NCI-H524 (cell line): ENCODE measurements at places on chromosomes 4 and X.

DNA sequence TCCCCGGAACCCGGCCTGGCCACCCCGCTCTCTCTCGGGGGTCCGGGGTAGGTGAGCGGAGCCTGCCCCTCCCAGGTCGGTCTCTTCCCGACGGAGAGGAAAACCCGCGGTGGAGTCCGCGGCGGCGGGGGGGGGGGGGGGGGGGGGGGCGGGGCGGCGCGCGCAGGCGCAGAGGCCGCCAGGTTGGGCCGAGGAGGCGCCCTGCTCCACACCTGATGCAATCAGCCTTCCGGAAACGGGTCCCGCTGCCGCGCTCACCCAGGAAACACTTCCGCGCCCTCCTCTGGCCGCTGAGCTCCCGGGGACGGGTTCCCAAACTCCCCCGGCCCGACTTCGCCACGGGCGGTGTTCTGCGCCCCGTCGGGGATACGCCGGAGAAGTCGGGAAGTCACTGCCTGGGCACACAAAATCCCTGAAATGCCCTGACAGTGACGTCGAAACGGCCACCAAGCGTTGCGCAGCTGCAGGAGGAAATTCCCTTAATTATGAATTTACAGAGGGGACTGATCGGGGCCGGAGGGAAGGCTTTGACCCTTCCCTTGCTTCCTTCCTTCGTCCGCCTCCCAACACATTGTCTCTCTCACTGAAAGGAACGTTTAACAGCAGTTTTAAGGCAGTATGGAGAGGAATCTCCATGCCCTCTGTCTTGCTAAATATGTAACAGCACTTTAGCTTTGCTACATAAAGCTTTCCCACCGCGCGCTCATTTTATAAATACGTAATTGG is 2.1 kb upstream of the APBB2 start:
- peak; percentile 90 for DNase-seq

- DNase-seq, result no peak
Observed at GRCh38 chr4:17515445-17516407, 761 bp downstream of the CLRN2 start.

GRCh38 chrX:38807873-38808272 is 6.6 kb downstream of the MID1IP1 start:
- DNase-seq, result no peak

GRCh38 chrX:96563646-96564045 is 121.0 kb upstream of the DIAPH2 start:
- no peak for DNase-seq

DNA sequence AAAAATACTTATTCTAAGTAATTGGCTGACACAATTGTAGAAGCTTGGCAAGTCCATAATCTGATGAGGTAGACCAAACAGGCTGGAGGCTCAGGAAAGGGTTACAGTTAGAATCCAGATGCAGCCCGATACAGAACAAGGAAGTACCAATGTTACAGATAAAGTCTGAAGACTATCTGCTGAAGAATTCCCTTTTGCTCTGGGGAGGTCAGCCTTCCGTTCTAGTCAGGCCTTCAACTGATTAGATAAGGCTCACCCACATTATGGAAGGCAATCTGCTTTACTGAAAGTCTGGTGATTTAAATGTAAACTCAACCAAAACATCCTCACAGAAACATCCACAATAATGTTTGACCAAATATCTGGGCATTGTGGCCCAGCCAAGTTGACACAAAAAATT is 7.4 kb upstream of the DYNLT3 start:
- no peak for DNase-seq

DNA sequence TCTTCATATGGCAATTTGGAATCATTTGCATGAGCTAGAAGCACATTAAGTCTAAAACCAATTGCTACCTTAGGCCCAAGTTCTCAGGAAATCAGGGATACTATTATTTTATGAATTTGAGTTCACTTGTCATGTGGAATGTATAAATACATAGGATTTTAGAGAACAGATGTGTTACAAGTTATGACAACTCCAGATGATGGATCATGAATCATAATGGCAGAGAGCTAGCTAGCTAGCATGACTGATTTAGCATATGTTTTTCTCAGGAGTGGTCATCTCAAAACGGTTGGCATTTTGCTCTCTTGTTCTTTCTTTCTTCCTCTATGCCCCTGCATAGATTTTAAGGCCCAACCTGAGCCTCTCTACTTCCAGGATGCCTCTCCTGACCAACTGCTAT is 14.2 kb upstream of the TFDP3 start:
- DNase-seq, result no peak

DNA sequence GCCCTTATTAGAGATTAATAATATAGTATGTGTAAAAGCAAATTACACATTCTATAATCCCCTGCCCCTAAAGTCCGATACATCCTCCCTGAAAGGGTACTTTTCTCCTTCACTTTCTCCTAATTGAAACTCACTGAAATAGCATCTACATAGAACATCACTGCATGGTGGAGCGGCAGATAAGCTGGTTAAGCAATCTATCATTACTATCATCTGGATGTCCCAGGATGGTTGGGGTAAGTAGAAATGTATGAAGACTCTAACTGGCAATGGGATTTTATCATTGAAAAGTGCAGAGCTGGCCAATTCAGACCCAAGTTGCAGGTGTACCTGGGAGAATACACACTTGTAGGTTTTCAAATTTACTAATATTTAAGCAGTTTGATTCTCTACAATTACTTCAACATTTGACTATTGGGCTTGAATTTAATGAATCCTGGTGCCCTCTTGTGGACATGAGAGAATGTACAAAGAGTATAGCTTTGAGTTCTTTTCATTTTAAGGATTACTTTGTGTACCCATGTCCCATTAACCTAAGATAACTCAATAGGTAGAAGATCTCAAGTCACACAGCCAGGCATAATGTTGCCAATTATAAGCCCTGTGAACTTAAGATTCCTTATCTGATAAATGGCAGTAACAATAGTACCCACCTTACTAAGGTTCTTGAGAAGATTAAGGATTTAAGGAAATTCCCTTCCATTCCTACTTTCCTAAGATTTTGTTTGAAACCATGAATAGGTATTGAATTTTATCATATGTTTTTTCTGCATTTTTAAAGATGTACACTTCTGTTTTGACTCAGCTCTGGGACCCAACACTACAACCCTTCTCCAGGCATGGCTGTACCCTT is 69.8 kb downstream of the SHROOM3 start:
- peak; percentile 5 for DNase-seq

- peak; percentile 22 for DNase-seq
Observed at GRCh38 chr4:8847764-8848163, 23.9 kb downstream of the HMX1 start.

- no peak for DNase-seq
Observed at GRCh38 chr4:53908661-53909078, 155.7 kb downstream of the CHIC2 start.
